ENCODE measurements at places on chromosomes 7 and 10.
A peak's percentile ranks its signal among the peaks of the same experiment; 100 is the strongest.

DNA sequence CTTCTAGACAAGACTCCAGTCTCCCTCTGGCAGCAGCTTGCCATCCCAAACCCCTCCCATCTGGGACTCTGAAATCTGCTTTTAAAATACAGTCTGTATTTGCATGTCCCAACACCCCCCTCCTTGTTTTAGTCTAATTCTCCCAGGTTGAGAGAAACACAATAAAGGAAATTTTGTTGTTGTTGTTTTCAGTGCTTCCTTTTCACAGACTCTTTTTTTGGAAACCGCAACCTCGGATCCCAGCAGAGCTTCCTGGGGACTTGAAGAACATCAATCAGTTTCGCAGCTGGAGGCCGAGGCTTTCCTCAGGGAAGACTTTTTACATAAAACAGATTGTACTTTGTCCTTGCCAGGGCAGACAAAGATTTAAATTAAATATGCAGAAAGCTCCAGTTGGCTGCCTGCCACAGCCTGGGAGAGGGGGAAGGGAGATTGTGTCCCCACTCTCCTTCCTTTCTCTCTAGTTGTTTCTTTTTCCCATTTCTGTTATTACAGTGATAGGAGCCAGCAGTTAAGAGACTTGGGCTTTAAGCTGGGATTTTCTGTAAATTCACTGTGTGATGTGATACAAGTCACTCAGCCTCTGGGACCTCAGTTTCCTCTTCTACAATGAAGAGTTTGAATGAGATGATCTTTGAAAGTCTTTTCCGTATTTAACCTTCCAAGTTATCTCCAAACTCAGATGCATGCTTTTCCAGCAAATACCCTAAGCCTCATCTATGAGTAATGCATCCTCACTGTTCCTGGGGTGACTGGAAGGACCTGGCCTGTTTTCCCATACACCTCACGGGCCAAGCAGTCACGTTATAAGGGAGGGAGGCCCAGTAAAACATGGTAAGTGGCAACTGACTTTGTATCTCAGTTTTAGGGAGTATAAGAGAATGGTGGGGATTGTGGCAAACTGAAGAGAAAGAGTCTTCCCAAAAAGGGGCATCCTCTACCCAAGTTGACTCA is 192.3 kb downstream of the REEP3 start:
- peak; percentile 64 for DNase-seq

DNA sequence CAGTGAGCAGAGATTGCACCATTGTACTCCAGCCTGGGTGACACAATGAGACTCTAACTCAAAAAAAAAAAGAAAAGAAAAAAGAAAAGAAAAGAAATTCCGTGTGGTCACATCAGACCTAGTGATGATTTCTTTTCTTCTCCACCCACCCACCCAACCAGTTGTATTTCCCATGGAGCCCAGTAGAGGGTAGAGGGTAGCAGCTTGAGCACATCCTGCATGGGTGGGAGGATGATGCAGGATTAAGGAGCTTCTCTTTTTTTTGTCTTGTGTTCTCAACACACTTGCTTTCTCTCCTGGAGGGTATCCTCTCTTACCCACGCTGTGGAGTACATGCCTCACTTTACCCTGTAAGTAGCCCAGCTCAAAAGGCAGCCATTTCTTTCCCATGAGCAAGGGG is 118.6 kb upstream of the CARD11 start:
- DNase-seq = no peak

DNA sequence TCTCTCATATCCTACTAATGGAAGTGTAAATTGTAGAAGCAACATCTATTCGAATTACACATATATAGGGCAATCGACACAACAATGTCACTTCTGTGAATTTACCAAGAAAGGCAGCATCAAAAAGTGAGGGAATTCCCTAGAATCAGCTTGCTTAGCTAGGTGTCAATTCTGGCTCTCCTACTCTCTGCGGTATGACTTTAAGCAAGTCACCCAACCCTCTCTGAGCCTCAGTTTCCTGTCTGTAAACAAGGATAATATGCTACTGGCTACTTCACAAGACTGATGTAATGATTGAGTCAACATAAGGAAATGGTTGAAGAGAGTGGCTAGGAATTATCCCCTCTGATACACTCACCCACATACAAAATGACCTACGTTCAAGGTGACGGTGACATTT is 19.4 kb downstream of the CCDC6 start:
- no peak for DNase-seq

GRCh38 chr10:131730771-131731497 is 169.9 kb upstream of the PPP2R2D start:
- DNase-seq = no peak

- DNase-seq = no peak
Observed at GRCh38 chr7:148403466-148403993, 187.0 kb upstream of the C7orf33 start.

DNA sequence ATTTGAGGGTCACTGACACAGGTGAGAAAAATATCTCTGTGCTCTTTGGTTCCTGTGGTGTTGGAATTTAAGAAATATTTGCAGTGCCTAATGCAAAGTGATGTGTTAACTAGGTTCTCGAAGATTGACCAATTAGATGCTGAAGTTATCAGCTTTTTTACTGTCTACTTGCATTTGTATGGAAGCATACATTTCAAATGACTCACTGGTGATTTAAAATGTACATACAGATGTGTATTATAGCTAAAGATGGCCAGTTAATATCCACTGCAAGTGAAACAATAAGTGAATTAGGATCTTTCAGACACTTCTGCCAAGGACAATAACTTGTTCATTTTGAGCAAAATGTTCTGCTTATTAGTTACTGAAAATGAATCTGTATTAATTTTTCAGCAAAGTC is 205.0 kb downstream of the FANK1 start:
- DNase-seq = no peak

- DNase-seq = no peak
Observed at GRCh38 chr7:17159500-17160037, 138.9 kb upstream of the AHR start.

- DNase-seq = no peak
Observed at GRCh38 chr10:13779748-13780147, 193.0 kb downstream of the PRPF18 start.

- no peak for DNase-seq
Observed at GRCh38 chr10:9015005-9015404, 960.5 kb downstream of the GATA3 start.

- DNase-seq = peak; percentile 59
Observed at GRCh38 chr7:73557397-73558257, at the start of gene BCL7B. TSS of gene BCL7B (minus strand) at chr7:73557690. CDS start at chr7:73557578, 112 bp downstream.

DNA sequence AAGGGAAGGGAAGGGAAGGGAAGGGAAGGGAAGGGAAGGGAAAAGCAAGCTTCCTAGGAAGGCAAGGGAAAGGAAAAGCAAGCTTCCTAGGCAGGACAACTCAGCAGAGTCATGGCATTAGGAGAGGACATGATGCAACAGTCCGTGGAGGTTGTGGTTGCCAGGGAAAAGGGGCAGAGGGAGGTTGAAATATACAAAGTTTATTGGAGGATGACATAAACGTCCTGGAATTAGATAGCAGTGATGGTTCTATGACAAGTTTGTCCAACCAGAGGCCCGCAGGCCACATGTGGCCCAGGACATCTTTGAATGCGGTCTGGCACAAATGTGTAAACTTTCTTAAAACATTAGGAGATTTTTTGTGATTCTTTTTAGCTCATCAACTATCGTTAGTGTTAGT is 59.8 kb upstream of the OPN4 start:
- peak; percentile 70 for DNase-seq

GRCh38 chr7:150356265-150356897 is 12.2 kb upstream of the REPIN1 start:
- DNase-seq = no peak

DNA sequence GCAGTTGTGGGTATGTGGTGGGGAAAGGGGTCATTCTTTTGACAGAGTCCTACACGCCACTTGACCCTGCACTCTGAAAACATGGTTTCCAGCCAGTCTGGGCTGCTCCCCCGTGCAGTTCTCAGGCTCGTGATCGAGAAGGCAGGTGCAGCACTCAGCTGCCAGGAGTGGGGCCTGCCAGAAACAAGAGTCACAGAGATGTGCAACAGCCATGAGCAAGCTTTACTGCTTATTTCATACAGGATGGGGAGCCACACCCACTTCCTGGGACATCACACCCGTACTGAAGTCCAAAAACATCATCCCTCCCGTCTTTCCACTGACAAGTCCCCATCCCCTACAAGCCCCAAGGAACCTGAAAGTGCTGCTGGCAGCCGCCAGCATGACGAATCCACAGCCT is 9.3 kb downstream of the ATG9B start:
- DNase-seq = no peak

- DNase-seq = no peak
Observed at GRCh38 chr10:6564367-6564766, 15.7 kb downstream of the PRKCQ start.

- DNase-seq = peak; percentile 28
Observed at GRCh38 chr7:47514818-47515217, 67.1 kb downstream of the TNS3 start.

DNA sequence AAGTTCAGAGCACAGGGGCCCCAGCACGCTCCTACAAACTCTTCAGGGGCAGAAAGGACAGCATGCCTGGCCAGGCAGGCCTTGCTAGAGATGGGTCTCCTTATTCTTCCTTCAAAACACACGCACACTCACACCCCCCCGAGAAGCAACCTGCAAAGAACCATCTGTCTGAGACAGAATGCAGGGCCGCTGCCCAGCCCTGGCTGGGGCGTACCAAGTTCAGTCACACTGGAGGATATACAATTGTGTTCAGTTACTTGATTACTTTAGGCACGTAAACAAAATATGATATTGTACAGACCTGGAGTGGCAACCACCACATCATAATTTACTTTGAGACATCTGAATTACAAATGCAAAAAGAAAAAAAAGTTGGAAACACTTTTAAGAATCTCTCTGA is 5.7 kb downstream of the FAM53B start:
- DNase-seq = no peak

GRCh38 chr10:123157210-123157609 is 3.0 kb downstream of the BUB3 start:
- peak; percentile 21 for DNase-seq

- peak; percentile 43 for DNase-seq
Observed at GRCh38 chr7:33841705-33842129, 63.6 kb upstream of the BMPER start.

- no peak for DNase-seq
Observed at GRCh38 chr7:84568781-84569180, 374.2 kb upstream of the SEMA3A start.

GRCh38 chr10:89615112-89615511 is 29.9 kb downstream of the PANK1 start:
- no peak for DNase-seq

DNA sequence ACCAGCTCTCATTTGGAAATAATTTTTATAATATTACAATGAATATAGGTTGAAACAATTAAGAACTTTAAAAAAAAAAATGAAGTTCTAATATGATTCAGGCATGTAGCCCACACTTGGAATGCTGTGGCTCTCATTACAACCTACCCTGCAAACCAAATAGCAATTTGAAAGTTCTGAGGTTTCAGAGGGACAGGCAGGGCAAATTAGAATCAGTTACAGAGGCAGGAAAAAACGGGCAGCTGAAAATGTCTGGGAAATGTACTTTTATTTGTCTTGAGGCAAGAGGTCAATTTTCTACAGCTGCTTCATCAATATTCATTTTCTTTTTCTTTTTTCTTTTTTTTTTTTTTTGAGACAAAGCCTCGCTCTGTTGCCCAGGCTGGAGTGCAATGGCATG is 95.3 kb downstream of the PIP4K2A start:
- DNase-seq = peak; percentile 34

- DNase-seq = no peak
Observed at GRCh38 chr7:119647286-119647685, 625.7 kb upstream of the KCND2 start.

- DNase-seq = no peak
Observed at GRCh38 chr10:114664127-114664526, 6.1 kb upstream of the ABLIM1 start.

GRCh38 chr10:104478380-104478779 is 124.7 kb downstream of the CFAP58 start:
- no peak for DNase-seq

GRCh38 chr7:158562517-158562916 is 25.1 kb downstream of the PTPRN2 start:
- no peak for DNase-seq

GRCh38 chr10:125514206-125515162 is 168.5 kb downstream of the TEX36 start:
- DNase-seq = peak; percentile 34
